Stimulated activated CD4-positive, alpha-beta T cell treated with anti-CD3 and anti-CD28 coated beads, Interleukin-2, amount 100 ng/mL, for 48 hours (primary cell): ENCODE measurements at places on chromosomes 1 and 21.

DNA sequence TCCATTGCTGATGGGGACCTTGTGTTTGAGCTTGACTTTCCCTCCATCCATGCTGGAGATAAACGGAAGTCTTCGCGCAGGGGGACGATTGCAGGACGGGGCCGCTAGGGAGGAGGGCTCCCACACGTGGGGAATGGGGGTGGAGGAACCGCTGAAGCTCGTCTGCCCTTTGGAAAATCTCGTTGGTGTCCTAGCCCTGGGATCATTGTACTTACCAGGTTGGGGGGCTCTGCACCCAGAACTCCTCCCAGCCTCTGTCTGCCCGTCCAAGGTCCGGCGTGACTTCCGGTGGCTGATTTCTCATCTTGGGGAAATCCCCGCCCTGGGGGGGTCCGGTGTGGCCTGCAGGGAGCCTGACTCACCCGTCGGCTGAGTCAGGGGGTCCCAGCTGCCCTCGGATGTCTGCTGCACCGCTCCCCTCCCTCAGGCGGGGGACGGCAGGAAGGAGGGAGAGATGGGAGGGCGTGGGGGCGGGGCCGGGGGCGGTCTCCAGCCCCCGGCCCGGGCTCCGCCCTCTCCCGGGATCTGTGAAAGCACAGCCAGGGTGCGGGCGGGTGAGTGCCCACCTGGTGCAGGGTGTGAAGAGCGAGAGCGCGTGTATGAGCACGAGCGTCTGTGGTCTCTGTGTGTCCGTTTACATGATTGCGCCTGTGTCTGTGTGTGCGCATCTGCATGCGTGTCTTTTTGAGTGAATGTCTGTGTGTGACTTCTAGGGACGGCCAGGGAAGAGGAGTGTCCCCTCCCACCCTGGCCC lies 35.8 kb downstream of the PIK3CD start:
- peak; percentile 38 for DNase-seq

GRCh38 chr1:150551051-150551783 lies 2.0 kb downstream of the ADAMTSL4 start:
- no peak for DNase-seq

DNA sequence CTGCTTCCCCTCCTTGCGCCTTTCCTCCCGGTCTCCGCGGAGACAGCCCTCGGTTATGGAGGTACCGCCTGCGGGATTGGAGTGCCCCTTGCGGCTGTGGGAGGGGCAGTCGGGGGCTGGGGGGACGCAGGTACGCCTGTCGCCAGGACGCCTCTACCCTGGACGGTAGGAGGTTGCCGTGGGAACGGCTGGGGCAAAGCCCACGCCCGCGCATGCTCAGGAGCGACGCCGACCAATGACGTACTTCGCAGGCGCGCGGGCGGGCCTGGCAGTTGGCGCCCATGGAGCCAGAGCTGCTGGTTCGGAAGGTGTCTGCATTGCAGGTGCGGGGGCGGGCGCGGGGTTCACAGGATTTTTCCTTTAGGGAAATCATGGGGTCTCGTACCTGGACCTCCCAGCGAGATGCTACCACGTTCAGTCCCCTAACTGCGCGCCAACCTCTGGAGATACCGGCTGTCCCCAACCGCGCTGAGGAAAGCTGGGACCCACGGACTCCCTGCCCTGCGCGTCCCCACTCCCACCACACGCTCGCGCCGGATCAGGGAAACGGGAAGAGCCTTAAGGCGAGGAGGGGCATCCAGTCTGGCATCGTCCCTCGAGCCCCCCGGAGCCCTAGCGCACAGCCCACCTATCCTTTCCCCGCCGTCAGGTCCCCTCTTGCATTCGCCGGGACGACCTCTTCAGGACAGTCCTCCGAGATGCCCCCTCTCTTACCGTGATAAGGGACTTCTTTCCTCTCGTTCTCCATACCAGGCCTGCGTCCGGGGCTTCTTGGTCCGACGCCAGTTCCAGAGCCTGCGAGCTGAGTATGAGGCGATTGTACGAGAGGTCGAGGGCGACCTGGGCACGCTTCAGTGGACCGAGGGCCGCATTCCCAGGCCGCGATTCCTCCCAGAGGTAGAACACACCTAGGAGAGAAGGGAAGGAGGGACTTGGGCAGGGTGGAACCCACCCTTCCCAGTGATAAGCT lies at the start of gene IQCC:
Gene IQCC (plus strand): TSS at position 271 of the 970 bp plus-strand sequence. CDS start 11 bp downstream, at position 282.
- peak; percentile 79 for DNase-seq

DNA sequence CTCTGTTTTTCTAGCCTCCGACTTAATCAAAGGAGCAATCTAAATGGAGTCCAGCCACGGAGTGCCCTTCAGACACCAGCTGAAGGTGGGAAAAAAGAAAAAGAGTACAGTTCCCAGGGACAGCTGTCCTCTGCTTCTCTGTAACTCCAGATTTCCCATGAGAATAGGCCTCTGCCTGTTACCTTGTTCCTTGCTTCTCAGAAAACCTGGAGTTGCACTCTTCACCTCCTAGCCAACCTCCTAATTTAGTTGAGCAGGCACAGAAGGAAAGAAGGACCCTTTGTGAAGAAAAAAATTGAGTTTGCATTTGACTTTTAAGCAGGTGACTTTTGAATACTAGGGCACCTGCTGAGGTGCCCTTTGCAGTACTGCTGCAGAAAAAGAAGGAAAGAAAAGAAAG lies 8.3 kb downstream of the BARHL2 start:
- no peak for DNase-seq

DNA sequence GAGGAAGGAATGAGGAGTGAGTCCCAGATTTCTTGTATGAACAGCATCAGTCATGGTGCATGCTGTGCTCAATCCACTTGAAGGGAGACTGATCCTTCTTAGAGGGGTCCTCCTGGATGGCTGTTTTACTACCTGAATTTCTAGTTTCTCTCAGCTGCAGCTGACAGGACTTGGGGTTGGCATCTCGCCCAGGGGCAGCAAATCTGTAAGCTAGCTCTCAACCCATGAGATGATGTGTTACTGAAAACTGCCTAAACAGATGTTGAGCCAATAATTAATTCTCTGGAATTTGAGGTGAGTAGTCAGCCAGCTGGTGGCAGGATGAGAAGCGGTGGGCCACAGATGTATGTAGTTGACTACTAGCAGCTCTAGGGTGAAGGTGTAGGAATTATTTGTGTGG lies 19.6 kb downstream of the BACH1 start:
- no peak for DNase-seq

- no peak for DNase-seq
Observed at GRCh38 chr1:186937016-186937670, 108.4 kb downstream of the PLA2G4A start.

DNA sequence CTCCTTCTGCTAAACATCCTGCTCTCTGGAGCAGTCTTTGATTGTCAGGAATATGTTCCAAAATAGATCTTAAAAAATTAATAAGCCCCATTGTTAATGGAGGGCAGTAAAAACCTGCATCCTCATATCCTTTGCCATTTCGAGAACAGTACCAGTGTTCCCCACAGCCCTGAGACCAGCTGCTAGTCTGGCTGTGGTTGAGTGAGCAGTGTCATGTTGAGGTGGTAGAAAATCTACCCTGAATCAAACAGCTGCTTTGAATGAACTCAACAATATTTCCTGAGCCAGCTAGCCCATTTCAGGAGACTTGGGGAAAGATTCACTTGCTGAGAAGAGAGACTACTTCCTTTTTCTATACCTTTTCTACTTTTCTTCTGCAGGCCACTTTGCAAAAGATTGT lies 24.4 kb downstream of the FABP3 start:
- no peak for DNase-seq

- DNase-seq = no peak
Observed at GRCh38 chr21:38489729-38490128, 8.5 kb downstream of the ERG start.

GRCh38 chr1:159005161-159005560 lies 4.5 kb upstream of the IFI16 start:
- DNase-seq = no peak

DNA sequence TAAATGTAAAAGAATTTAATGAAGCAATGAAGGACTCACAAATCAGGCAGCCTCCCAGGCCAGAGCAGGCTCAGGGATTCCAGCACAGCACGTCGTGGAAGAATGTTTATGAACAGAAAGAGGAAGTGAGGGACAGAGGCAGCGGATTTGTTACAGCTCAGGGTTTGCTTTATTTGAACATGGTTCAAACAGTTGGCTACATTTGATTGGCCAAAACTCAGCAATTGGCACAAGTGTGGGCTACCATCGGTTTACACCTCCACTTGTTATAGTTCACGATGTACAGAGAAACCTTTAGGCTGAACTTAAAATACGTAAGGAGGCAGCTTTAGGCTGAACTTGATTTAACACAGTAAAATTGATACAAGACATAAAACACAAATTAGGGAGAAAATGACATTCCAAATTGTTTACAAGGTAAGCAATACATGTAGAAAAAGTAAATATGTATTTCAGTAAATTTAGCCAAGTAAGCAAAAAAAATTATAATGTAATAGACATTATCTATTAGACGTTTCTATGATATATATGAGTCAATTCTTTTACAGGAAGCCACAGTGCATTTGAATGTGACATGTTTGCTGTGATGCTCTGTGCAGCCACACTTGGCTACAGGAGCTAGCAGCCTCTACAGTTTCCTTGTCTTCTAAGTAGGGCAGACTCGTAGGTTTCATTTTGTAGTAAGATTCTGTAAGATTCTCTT lies 126.5 kb downstream of the ADSS2 start:
- DNase-seq = no peak

DNA sequence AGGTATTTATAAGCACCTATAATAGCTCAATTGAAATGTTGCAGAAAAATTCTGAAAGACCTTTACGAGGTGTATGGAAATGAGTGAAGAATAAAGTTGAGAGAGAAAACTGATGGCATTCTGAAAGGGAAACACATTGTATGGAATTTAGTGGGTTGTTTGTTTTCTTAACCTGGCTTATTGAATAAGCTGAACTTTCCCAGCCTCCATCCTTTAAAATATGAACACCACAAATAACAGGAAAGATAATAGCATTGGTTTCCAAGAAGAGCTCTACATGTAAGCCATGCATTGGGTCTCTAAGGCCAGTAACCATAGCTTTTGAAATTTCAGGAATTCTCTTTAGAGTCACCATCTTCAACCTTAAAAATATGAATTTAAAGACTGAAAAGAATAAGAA lies 709.0 kb downstream of the USP25 start:
- DNase-seq = no peak

DNA sequence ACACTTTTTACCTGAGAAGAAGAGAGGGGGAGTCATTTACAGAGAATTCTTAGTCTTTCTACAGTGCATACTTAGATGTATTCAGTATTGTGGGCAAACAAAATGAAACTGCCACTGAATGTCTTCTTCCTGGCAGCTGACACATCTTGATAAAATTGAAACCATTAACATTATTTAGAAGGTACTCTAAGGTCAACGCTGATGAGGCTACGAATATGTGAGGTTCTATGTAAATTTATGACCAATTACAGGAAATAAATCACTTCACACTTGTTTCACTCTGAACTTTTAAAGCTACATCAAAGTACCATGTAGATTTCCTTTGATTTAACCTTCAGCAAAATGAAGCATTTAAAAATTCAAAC lies 51.3 kb upstream of the GFI1 start:
- no peak for DNase-seq

GRCh38 chr1:58155418-58156123 lies 391.0 kb downstream of the OMA1 start:
- DNase-seq = no peak

GRCh38 chr1:225559902-225560301 lies 93.0 kb downstream of the ENAH start:
- no peak for DNase-seq

- DNase-seq = no peak
Observed at GRCh38 chr1:78664763-78665162, 15.1 kb downstream of the IFI44 start.

- DNase-seq = no peak
Observed at GRCh38 chr1:45047032-45047431, 35.0 kb downstream of the UROD start.

DNA sequence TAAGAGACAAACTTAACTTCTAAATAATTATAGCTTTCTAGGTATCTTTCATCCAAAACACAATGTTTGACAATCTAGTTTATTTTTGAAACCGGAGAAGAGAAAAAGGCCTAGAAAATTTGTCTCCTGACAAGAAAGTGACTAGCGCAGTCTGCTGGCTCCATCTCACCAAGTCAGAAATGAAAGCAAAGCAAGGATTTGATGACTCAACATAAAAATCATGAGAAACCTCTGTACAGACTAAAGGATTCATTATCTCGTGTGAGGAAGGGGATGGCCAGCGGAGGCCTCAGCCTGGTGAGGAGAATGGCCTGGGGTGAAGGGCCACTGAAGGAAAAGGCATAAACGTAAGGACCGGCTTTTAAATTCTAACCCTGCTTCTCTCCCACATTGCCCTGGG lies 20.0 kb upstream of the TSNAX start:
- DNase-seq = no peak

DNA sequence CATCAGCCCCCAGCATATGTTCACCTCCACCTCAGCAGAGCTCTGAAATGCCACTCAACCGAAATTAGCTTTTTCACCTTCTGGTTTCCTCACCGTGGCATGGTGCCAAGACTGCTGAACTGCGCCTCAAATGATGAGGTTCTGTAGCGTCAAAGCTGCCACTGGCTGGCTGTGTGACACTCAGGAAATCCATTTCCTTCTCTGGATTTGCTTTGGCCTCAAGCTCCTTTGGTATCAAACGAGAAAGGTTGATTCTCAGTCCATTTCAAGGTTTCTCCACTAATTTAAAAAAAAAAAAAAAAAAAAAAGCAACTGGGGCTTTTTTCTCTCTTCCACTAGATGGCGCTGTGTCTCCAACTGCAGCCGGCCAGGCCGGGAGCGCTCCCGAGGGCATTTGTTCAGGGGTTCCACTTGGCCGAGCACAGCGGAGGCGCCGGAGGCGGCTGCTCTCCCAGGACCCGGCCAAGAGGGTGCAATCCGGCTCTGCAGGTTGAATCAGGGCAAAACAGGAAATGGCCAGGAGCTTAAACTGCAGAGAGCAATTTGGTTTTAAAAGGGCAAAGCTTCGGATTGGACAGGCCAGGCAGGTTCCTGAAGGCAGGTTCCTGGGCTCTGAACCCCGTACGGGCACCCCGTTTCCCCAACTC lies 26.5 kb upstream of the PLA2G2C start:
- DNase-seq = peak; percentile 29

DNA sequence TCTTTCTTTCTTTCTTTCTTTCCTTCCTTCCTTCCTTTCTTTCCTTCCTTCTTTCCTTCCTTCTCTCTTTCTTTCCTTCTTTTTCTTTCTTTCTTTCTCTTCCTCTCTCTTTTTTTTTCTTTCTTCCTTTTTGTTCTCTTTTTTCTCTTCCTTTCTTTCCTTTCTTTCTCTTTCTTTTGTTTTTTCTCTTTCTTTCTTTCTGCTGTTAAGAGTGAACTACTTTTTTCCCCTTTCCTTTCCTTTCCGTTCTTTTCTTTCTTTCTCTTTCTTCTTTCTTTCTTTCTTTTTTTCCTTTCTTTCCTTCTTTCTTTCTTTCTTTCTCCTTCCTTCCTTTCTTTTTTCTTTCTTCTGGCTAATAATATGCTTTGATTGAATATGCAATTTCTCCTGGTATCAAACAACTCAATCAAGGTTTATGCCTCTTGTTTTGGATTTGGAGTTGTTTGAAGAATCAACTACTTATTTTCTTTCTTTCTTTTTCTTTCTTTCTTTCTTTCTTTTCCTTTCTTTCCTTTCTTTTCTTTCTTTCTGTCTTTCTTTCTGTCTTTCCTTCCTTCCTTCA lies 27.4 kb upstream of the CFHR4 start:
- no peak for DNase-seq

- DNase-seq = no peak
Observed at GRCh38 chr1:14106679-14107313, 406.8 kb downstream of the PRDM2 start.

- DNase-seq = no peak
Observed at GRCh38 chr1:202259705-202260104, 66.1 kb downstream of the LGR6 start.
